ENCODE measurements at places on chromosomes 6 and 20. TPM values are rescaled to one million over a fixed set of nuclear protein-coding genes. Genes with fewer than 3 reads are reported as not detected.

The HDAC2 gene
- 60.0 TPM for total RNA-seq

The DSP gene
- 1.9 TPM for total RNA-seq

The TMC2 gene
- 1.5 TPM for total RNA-seq

The PEX3 gene
- 7.3 TPM for total RNA-seq

The NUP43 gene
- 37.7 TPM for total RNA-seq

The NOX3 gene
- total RNA-seq: not detected

The SLC35F1 gene
- 0.17 TPM for total RNA-seq

The PTK6 gene
- total RNA-seq: 0.68 TPM

The OR2H1 gene
- total RNA-seq: not detected

The PRKN gene
- total RNA-seq: 11.6 TPM

The KHDRBS2 gene
- not detected for total RNA-seq

The MAP7 gene
- 9.7 TPM for total RNA-seq

The BCAS4 gene
- total RNA-seq: 1.0 TPM

The ME1 gene
- total RNA-seq: 22.3 TPM

The NT5E gene
- 38.8 TPM for total RNA-seq

The DCDC2 gene
- not detected for total RNA-seq

The PRND gene
- total RNA-seq: not detected

The DNAAF9 gene
- total RNA-seq: 31.1 TPM

The PSORS1C2 gene
- total RNA-seq: not detected

The TMEM74B gene
- 1.1 TPM for total RNA-seq
